ELF-1 (cell line): ENCODE measurements at places on chromosomes 3 and 15.
A peak's percentile ranks its signal among the peaks of the same experiment; 100 is the strongest.

DNA sequence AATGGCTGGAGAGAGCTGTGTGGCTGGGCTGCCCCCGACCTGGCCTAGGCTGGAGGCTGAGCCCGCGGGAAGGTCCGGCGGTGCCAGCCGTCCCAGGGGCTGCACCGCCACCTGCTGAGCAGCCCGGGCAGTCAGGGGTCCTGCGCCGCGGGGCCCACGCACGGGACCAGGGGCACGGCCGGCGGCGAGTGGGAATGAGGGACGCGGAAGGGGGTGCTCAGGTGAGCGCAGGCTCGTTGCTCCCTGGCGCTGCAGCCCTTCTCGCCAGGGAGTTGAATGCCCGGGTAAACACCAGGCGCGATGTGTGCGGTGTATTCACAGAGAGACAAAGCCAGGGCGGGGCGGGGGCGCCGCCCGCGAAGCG is 666 bp upstream of the SEMA3F start:
- DNase-seq = peak; percentile 48

- DNase-seq = no peak
Observed at GRCh38 chr3:38497031-38497430, 891 bp downstream of the EXOG start.

- no peak for DNase-seq
Observed at GRCh38 chr3:195352895-195353488, 82.0 kb upstream of the XXYLT1 start.

DNA sequence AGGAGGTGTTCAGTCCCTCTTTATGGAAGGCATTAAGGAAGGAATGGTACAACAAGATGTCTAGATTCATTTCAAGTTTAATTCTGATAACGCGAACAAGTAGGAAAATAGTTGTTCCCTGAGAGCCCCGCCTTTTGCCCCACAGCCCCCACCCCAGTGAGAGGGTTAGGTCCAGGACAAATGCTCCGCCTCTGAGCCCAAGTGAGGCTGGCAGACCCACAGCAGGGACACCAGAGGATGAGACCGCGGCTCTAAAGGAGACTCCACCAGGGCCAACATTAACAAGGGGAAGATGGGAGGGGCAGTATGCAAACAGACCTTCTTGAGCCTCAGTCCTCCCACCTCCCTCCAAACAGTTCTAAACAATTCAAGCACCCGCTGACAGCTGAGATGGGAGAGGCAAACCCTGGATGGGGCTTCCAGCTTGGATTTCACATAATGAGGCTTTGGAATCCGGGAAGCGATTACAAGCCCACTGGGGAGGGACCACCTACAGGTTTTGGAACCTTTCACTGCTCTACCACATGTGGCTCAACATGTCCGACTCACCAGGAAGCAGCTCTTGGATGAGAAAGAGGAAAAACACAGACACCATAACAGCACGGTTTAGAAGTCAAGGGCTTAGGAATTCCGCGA is 42.9 kb upstream of the IREB2 start:
- peak; percentile 89 for DNase-seq

- peak; percentile 89 for DNase-seq
Observed at GRCh38 chr15:78859971-78860719, 12.5 kb upstream of the MORF4L1 start.

GRCh38 chr15:76682833-76683232 is 222.3 kb downstream of the SCAPER start:
- no peak for DNase-seq

DNA sequence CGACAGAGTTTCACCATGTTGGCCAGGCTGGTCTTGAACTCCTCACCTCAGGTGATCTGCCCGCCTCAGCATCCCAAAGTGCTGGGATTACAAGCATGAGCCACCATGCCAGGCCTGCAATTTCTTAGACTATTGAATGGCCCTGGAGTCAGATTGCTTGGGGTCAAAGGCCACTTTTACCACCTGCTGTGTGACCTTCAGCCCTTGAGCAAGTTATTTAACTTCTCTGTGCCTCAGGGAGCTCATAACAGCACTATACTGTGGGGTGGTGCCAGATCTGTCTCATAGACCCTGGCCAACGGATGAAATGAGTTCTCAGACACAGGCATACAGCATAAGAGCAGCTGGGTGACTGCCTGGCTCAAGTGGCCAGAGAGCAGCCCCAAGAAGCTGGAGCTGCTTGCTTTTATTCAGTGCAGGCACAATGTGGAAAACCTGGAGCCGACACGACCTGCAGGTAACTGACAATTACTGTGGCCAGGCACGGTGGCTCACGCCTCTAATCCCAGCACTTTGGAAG is 44.9 kb upstream of the FURIN start:
- peak; percentile 42 for DNase-seq

DNA sequence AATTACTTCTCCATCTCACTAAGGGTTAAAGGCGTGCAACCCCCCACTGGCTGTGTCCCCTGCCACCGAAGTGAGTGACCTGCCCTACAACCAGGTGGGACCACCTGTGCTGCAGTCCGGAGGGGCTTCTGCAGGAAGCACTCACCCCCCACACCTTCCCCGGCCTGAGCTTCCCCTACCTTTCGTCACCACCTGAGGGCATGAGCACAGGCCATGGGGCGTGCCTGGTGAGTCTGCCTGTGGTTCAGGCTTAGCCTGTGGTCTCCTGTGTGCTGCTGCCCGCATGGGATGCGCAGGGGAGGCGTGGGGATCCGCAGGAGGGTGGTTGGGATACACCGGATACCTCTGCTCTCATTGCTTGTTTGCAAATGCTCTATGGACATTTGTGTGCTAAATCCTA is 46.0 kb downstream of the KLHL25 start:
- peak; percentile 59 for DNase-seq

DNA sequence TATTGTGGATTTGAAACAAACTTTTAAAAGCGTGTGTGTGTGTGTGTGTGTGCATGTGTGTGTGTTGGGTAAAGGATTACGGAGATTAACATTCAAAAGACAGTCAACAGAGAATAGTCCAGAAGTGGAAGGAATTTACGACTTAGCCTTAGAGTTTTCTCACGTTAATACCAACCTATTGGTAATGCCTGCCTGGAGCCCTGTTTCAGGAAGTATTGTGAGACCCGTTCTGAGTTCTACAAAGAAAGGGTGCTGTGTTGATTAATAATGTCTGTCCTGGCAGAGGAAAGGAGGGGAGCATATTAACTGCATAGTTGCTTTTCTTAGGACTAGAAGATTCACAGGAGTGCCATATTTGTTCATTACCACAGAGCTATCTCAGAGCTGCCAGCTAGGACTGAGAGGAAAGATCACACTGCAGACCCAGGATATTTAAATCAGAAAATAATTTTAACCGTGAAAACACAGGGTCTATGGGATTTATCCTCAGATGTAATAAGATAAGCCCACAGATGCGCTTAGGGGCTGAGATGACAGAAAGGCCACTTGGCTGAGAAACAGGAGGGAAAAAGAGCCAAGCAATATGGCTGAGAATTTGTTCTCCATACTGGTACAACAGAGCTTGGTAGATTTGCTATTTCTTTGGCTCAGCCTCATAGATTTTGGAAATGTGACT is 40.5 kb upstream of the FRMD4B start:
- DNase-seq = no peak

GRCh38 chr3:57063032-57063431 is 2.6 kb downstream of the SPATA12 start:
- no peak for DNase-seq

- DNase-seq = no peak
Observed at GRCh38 chr3:123296261-123296660, 94.5 kb downstream of the SEC22A start.

DNA sequence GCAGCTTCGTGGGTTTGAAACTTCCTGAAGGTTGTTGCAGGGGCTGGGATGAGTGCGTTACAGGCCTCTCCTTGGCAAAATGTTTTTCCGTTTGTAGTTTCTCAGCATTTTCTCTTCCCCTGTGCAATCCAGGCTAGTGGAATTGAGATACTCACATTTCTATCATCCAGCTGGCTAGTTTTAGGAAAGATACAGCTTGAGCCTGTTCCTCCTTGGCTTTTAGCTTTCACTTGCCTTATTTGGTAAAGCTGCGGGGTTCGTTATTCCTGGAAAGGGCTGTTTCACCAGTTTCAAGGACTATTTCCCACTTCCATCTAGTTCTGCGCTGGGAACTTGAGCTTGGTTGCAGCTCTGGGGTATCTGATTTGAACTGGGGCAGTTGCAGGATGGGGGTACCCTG is 90.3 kb downstream of the ITPR1 start:
- DNase-seq = no peak

DNA sequence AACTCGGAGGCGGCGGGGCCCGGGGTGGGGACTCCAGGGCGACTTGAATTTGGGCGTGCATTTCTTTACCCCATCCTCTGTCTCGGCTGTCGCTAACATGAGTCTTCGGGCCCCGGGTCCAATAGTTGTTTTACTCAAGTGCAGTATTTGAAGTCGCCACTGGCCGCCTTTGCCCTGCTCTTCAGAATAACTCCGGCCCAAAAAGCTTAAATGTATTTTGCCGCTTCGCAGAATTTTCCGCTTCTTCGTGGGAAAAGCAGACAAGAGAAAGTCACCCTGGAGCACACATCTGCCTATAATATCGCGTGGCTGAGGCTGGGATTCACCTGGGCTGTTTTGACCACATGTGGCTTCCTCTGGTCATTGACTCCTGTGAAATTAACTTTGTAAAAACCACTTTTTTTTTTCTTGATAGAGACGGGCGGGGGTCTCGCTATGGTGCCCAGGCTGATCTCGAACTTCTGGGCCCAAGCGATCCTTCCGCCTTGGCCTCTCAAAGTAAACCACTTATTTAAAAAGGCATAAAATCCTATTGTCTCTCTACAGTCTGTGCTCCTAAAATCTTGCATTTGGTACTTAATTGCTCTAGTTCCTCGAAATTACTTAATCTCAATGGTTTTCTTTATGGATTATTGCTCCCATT is 676 bp downstream of the CNOT10 start:
- no peak for DNase-seq

GRCh38 chr3:50341996-50342650 is 1.5 kb upstream of the RASSF1 start:
- no peak for DNase-seq

DNA sequence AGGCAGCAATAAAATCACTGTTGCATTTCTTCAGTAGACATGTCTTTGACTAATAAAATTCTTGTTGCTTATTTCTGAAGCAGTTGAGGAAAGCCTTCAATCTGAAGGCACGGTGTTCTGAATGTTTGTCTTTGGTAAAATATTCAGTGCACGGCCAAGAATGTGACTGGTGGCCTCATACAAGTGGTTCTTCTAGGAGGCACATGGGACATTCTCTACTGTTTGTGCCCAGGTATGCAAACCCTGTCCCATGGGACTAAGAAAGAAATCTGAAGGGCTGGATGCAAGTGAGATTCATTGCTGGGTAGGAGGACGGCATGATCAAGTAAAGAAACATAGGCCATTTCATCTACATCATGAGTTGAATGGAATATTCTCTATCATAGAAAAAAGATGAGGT is 250.6 kb upstream of the NR2F2 start:
- no peak for DNase-seq

DNA sequence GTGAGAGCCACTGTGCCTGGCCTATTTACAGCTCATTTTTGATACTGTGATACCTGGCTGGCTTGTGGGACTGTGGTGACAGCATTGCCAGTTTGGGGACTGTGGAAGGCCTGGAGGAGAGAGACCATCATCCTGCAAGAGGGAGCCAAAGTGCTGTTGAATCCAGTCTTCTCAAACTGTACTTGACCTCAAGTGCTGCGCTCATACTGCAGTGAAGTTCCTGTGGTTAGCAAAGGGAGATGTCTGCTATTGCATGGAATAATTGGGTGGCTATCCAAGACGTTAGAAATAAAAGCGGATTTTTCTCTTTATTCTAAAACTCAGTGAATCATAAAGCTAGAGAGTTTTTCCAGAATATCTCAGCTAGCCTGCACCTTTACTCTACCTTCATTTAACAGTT is 83.4 kb downstream of the CCK start:
- DNase-seq = no peak

- DNase-seq = no peak
Observed at GRCh38 chr3:16807391-16807790, 77.4 kb upstream of the PLCL2 start.

DNA sequence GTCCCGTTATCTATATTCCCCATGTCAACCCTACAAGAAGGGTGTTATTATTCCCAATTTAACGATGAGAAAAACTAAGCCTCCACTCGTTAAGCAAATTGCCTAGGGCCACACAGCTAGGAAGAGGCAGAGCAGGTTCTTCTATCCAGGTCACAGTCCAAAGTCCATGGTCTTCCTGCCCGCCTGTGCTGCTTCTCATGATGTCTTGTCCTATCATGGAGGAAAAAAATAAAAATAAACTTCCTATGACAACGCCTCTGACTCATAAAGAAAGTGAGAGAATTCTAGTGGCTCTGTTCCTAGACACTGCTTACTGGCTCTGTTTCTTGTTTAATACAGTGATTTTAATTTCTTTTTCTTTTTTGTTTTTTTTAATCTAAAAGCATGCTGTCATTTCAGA is 9.7 kb downstream of the COL8A1 start:
- peak; percentile 22 for DNase-seq

GRCh38 chr15:88299497-88299896 is 43.0 kb upstream of the NTRK3 start:
- no peak for DNase-seq

- no peak for DNase-seq
Observed at GRCh38 chr15:38541026-38541425, 23.6 kb downstream of the RASGRP1 start.

DNA sequence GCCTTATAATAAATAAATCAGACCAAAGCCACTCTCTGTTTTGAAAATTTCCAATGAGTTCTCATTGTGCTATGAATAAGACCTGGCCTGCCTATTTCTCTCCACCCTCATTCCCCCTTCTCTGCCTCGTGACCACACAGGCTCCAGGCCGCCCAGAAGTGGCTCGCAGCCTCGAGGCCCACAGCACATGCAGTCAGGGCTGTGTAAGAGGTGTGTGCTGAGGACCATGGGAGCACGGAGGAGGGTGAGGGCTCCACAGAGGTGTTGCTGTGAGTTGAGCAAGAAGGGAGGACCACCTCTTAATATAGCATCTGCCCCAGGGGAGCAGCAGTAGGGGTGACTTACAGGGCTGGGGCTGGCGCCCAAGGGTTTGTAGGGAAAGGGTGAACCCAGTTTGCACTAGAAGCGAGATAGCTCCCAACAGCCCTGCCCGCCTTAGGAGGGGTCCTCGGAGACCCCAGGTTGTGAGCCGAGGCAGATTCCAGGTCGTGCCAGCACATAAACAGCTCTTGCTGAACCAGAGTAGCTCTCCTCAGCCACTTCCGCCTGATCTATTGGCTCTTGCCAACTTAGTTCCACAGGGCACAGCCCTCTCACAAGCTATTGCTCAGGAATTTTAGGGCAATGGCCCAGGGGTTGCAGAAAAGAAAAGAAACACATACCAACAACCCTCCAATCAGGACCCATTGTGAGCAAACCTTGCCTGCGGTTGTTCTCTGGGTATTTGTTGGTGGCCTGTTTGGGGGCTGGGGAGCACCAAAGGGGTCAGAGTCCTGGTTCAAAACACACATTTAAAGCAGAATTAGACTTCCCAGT is 117.7 kb downstream of the MYLK start:
- DNase-seq = peak; percentile 76
